ENCODE measurements at places on chromosomes 16 and 17.

DNA sequence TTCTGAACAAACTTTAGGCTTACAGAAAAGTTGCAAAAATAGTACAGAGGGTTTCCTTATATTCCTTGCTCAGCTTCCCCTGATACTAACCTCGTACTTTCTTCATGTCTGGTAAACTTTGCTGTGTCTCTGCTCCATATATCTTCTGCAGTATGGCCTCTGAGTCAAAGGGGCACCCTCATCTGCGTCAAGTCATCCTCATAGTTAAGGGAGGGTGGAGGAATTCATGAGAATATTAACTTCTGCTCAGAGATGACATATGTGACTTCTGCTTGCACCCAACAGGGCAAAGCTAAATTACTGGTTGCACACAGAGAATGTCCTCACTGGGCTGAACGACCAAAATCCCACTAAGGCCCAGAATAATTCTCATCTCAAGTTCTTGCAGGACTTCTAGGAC, 4.3 kb upstream of the CCL7 start:
- DNase-seq, result no peak

GRCh38 chr16:28003021-28003865, 60.3 kb downstream of the GSG1L start:
- no peak for DNase-seq

- DNase-seq, result no peak
These were observed 8.6 kb downstream of the KRT28 start for GRCh38 chr17:40791111-40791510.

- no peak for DNase-seq
These were observed 70.8 kb downstream of the MMD start for GRCh38 chr17:55350825-55351205.

DNA sequence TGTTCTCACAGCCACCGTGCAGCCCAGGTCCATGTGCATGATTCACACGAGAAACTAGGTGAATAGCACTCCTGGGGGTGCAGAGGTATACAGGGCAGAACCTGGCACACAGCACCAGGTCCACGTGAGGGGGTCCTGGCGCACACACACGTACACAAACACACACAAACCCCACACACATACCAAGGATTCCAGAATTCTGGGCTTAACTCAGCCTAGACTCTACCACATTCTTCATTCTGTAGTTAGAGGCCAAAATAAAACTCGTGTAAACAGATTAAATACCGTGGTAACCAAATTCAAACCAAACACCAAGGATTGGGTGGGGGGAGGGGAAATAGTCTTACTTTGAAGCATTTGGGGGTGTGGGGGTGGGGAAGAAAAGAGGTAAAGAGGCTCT, 58.5 kb downstream of the XYLT1 start:
- no peak for DNase-seq

DNA sequence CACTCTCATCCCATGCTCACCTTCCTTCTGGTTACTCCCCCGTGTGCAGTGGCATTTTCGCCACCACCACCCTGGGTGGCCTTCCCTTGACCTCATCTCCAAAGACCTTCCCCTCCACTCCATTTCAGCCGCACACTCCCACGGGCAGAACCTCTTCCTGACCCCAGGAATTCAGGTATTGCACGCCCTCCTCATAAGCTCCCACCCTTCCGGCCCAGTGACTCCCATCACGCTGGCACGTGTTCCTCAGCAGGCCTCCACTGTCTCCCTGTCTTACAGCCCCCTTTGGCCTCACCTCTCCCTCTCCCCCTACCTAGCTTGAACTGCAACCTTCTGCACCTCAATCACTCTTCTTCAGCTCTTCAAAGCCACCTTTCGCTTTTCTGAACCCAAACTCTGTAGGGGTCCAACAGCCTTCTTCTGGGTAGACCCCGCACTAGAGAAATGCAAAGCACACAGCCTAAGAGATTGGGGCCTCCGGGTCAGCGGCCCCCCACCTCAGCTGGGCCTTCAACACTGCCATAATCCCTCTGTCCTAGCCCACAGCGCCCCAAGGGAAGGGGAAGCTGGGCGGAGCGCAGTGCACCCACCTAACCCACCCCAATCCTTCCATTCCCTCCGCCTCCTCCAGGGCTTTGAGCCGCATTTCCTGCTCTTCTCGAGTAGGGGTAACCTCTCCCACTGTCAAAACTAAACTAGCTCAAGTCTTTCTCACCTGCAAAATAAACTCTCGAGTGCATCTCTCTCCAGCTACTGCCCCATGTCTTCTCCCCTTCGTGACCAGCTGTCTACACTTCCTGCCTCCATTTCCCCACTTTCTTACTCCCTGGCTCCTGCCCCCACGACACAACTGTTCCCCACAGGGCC, 1.7 kb upstream of the TMEM97 start:
- no peak for DNase-seq

- no peak for DNase-seq
These were observed 4.5 kb upstream of the RMI2 start for GRCh38 chr16:11340710-11341109.

DNA sequence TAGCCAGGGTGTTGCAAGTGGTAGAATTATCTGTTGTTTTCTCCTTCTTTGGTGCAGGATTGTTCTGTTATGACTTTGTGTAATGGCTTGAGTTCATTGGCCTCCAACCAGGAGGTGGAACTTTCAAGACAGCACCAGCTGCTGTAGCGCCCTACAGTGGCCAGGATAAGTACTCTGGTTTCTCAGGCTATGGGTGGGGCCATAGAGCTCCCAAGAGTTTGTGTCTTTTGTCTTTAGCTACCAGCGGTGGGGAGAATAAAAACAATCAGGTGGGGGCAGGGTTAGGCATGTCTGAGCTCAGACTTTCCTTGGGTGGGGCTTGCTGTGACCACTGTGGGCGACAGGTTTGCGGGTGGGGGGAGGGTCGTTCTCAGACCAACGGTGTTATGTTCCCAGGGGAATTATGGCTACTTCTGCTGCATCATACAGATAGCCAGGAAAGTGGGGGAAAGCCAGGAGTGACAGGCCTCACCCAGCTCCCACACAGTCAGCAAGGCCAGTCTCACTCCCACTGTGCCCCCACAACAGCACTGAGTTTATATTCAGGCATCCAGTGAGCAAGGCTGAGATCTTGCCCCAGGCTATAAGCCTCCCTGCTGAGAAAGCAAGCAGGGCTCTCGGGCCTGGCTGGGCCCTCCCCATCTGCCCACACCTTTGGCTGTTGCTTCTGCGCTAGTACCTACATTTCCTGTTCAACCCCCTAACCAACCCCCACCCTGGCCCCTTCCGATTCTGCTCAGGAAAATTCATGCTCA, 15.4 kb downstream of the ABCA10 start:
- no peak for DNase-seq

DNA sequence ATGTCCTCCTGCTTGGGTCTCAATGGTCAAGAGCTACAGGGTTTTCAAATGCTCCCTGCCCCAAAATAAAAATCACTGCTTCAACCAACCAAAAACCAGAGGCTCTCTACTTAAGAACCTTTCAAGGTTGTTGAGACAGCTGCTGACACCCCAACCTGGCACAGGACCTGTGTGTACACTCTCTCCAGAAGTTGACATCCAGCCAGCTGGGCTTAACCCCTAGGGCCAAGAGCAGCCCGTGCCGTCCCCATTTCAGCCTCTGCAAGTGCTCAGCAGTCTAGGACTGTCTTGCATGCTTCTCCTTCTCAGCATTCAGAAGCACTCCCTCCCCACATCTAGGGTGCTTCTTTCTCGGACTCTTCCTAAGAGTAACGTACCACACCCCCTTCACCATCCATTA, 59.0 kb upstream of the TRAP1 start:
- no peak for DNase-seq

DNA sequence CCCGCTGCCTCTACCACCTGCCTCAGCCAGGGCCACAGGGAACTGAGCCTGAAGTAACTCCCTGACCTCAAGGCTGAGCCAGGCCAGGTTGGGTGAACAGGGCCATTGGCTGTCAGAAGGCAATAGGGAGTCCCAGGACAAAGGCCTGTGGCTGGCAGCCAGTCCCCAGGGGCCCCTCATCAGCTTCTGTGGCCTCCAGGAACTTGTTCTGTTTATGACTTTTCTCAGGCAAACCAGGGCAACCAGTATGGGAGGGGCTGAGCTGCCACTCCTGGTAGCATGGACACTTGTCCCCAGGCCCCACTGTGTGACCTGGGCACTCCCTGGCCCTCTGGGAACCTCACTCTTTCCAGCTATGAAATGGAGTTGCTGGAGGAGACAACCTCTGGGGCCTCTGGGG, 40.1 kb downstream of the CPNE2 start:
- DNase-seq, result no peak

DNA sequence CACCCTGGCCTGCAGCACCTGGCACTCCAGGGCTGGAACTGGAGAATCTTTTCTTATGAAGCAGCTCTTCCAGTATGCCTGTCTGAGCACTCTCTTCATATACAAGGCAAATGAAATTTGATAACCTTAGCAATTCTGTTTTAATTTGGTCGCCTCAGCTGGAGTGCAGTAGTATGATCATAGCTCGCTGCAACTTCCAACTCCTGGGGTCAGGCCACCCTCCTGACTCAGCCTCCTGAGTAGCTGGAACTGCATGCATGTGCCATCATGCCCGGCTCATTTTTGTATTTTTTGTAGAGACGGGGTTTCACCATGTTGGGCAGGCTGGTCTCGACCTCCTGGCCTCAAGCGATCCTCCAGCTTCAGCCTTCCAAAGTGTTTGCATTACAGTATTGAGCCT, 140.8 kb upstream of the CHMP6 start:
- DNase-seq, result no peak

DNA sequence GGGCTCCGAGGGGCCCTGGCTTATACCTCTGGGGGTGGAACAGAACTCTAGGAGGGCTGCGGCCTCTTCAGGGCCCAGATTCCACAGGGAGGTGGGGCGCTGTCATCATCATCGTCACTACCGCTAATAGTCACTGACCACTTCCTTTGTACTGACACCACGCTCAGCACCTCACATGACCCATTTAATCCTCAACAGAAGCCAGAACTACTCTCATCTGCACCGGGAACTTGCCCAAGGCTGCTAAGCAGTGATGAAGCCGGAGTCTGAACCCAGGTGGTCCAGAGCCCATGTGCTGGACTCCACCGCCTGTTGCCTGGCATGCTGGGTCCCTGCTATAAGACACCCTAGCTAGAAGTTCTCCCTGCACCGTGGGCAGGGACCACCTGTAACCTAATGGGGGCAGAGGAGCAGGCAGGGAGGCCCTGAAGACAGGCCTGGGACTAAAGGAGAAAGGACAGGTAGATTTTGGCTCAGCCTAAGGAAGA, 12.0 kb downstream of the UNC13D start:
- DNase-seq, result no peak

DNA sequence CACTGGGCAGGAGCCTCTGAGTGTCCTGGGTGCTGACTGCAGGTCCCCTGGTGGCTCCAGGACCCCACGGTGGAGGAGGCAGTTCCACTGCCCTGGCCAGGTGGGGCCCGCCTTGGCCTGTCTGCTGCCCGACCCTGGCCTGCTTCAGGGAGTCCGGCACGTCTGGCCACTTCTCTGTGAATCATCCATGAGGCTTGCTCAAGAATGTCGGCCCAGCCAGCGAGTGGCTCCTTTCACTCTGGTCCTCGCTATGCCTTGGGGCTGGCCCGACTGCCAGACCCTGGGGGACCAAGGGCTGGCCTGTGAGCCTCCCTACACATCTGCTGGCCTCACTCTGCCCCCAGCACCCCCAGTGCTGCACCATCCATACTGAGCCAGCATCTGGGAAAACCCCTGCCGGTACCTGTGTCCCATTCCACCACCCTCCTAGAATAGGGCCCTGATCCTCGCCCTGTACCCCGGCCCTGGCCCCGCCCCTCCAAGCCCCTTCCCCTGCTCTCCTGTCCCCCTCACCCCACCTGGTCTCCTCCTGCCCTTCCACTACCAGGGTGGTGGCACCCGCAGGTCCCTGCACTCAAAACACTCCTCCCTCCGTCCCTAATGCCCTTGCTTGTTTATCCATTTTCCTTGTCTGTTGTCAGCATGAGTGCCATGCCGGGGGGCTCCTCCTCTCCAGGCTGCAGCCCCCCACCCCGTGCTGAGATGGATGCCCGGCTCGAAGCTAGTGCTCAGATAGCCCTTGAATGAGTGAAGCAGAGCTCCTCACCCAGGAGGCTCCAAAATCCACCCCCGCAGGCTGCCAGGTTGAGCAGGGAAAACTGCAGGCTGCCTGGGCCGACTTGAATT, 35.5 kb downstream of the ADCY7 start:
- no peak for DNase-seq

DNA sequence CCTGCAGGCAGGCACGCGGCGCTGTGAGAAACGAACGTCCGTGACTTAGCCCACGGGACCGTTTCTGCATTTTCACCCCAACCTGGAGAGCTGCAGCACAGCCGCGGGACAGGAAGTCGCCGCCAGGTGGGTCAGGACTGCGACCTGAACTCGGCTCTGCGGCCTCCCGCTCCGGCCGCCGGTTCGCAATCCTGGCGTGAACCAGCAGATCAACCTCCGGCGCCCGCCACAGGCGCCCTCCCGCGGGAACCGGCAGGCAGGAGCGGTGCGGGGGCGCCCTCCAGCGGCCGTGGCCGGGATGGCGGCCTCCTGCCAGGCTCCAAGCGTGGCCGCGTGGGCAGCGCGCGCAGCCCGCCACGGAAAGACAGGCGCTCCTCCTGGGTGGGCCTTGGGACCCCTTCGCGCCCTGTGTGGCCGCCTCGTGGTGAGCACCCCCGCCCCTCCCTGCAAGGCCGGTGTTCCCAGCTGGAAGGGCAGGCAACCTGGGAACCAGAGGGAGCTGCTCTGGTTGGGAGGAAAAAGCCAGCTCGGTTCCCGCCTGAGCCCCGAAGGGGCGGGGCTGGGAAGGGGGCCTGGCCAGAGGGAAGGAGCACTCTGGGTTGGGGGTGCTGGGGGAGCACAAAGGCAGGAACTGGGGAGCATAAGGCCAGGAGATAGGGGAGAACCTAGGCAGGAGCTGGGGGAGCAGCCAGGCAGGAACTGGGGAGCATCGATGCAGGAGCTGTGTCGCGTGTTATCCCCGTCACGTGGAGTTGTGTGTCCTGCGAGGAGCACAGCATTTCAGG, 28.2 kb downstream of the ACTG1 start:
- peak; percentile 88 for DNase-seq

DNA sequence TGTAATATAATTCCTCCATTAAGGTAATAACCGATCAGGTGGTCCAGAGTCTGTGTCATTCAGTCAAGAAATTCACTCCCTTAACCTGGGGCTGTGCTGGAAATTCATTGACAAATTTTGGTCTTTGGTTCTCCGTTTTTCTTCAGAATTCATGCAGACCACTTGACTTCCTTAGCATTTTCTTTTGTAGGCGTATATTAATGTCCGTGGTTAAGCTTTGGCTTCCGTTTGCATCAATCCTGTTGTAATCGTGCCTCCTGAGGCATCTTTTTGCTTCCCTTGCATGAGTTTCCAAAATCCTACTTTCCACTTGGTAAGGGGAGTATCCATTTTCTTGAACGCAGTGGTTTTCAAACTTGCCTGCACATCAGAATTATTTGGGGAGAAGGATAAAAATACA, 9.0 kb downstream of the LRRC37B start:
- no peak for DNase-seq

- no peak for DNase-seq
These were observed 30.0 kb downstream of the MBTD1 start for GRCh38 chr17:51229889-51230288.

- DNase-seq, result no peak
These were observed 387.3 kb upstream of the XYLT1 start for GRCh38 chr16:17858061-17858460.

- no peak for DNase-seq
These were observed 3.0 kb upstream of the CMTM2 start for GRCh38 chr16:66576296-66576695.

GRCh38 chr16:12819126-12820117, 15.7 kb upstream of the CPPED1 start:
- peak; percentile 71 for DNase-seq

- DNase-seq, result no peak
These were observed 95.0 kb downstream of the ADCY9 start for GRCh38 chr16:4021070-4021779.

Measured in CD4-positive, alpha-beta T cell (primary cell).